Thoracic aorta (tissue), 2 donors: ENCODE measurements at places on chromosomes 3 and 15. TPM values are rescaled to one million over a fixed set of nuclear protein-coding genes. Genes with fewer than 3 reads are reported as not detected.

The CCR8 gene
- total RNA-seq = not detected

The RAB7A gene
- 108 TPM for total RNA-seq

The GOLGA8T gene
- total RNA-seq = not detected

The SCAANT1 gene
- total RNA-seq = not detected

The MYZAP gene
- total RNA-seq = 6.8 TPM

The IREB2 gene
- total RNA-seq = 35.6 TPM

The ITIH4 gene
- total RNA-seq = 50.6 TPM

- H3K4me3 ChIP-seq = no peak overlapping the region
- DNase-seq = no peak
- H3K4me1 ChIP-seq = no peaks in the 10 kb centered on the region
These were observed 10.6 kb downstream of the TRH start for GRCh38 chr3:129985113-129985512.

DNA sequence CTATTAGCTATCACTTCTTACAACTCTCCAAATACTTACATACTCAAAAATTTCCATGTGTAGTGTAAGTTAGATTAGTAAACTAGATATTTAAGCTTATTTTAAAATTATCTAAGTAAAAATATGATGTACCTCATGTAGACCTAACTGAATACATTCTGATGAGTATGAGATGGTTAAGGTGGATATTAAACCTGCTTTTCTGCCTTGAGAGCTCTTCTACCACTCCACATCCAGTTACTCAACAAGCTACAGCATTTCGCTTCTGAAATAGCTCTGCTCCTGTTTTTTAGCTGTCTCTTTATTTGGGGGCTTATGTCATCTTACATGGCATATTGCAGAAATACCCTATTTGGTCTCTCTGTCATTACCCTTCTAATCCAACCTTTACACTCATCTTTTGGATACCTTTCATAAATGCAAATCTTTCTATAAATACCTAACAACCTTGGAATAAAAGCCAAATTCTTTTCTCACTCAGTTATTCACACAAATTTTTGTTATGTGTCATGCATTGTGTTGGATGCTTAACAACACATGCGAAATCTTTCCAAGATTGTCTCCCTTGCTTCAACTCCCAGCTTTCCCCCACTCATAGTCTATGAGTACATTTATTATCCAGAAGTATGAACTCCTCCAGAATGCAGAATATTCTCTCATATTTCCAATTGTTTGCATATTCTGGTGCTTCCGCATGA is 92.0 kb downstream of the ALCAM start:
- DNase-seq = no peak
- H3K27me3 ChIP-seq = no peaks in the 10 kb centered on the region
- no peak overlapping the region for H3K4me3 ChIP-seq
- H3K27ac ChIP-seq = no peak overlapping the region
- H3K36me3 ChIP-seq = no peaks in the 10 kb centered on the region
- peaks cover 9% of the 10 kb centered on the region for H3K4me1 ChIP-seq

- H3K4me1 ChIP-seq = no peaks in the 10 kb centered on the region
- no peaks in the 10 kb centered on the region for H3K36me3 ChIP-seq
- no peak for DNase-seq
- H3K27ac ChIP-seq = no peak overlapping the region
These were observed 99.8 kb downstream of the KCNH8 start for GRCh38 chr3:19248143-19248542.

- H3K27ac ChIP-seq = no peak overlapping the region
- no peaks in the 10 kb centered on the region for H3K4me1 ChIP-seq
- no peaks in the 10 kb centered on the region for H3K27me3 ChIP-seq
- H3K4me3 ChIP-seq = peak overlapping the region; percentile 13
- no peak for DNase-seq
- no peaks in the 10 kb centered on the region for H3K36me3 ChIP-seq
These were observed 22.0 kb downstream of the SLC7A14 start for GRCh38 chr3:170563712-170564423.

DNA sequence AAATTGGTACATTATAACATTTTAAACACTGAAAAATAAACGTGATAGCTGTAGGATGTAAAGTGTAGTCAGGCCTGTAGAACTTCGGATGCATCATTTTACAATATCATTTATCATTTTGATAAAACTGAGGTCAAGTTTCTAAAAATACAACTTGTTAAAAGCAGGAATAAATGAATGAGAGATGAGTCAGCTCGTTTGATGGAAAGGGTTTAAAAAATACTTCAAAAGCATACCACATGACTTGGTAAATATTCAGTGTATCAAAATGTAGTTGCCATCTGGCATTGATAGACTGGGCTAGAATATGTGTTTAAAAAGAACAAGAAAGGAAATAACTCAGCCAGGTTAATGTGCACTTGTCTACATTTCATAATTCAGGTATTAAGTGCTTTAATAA is 357.0 kb downstream of the TIGIT start:
- H3K4me3 ChIP-seq = no peak overlapping the region
- H3K36me3 ChIP-seq = no peaks in the 10 kb centered on the region
- H3K27ac ChIP-seq = no peak overlapping the region
- peaks cover 24% of the 10 kb centered on the region for H3K4me1 ChIP-seq
- H3K27me3 ChIP-seq = no peaks in the 10 kb centered on the region

DNA sequence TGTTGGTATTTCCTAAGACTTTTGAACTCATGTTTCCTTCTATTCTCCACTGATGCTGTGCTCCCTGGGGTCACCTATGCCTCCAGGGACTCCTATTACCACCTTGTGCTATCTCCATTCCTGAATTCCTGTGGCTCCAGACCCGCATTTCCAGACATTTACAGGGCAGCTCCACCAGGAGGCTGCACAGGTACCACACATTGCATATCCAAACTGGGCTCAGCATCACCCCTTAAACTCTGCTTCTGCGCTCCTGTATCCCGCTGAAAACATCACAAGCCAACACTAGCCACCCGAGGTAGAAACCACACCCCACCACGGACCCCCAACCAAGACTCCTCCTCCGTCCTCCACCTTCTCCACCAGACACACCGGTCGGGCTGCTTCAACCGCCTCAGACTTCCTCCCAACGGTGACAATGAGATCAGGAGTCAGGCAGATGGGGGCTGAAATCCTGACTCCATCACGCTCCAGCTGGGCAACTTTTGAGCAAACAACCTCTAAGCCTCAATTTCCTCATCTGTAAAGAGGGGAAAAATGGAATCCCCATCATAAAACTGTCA is 10.4 kb downstream of the TNK2 start:
- no peak overlapping the region for H3K4me3 ChIP-seq
- no peak overlapping the region for H3K27ac ChIP-seq
- no peaks in the 10 kb centered on the region for H3K27me3 ChIP-seq
- DNase-seq = no peak
- no peaks in the 10 kb centered on the region for H3K36me3 ChIP-seq

DNA sequence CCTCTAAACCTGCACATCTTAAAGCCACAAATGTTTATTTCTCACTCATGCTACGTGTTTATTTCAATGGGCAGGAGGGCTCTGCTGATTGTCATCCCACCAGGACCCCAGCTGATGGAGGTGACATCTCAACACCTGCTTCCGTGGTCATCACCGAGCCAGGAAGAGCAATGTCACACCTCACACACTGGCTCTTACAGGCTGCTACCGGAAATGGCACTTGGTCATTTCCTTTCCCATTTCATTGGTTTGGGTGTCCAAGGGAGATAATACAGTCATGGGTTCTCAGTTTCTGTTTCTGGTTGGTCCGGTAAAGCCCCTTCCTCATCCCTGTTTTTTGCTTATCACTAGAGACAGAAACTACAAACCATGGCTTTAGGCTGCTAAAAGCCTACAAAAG is 41.9 kb downstream of the ABHD2 start:
- H3K4me1 ChIP-seq = peaks cover 73% of the 10 kb centered on the region
- H3K27me3 ChIP-seq = no peaks in the 10 kb centered on the region
- no peak overlapping the region for H3K4me3 ChIP-seq
- H3K27ac ChIP-seq = peak overlapping the region; percentile 63
- no peak for DNase-seq

DNA sequence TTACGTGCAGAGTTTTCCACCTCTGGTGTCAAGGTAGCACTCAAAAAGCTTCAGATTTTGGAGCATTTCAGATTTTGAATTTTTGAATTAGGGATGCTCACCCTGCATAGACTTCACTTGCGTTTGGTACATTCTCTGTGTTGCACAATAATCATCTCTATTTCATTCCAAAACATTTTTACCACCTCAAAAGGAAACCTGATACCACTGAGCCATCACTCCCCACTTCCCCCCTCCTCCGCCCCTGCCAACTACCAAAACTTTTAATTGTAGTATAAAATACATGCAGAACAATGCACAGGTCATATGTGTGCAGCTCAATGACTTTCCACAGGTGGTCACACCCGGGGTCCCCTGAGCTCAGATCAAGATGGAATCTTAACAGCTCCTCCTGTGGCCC is 208.8 kb downstream of the SV2B start:
- H3K4me1 ChIP-seq = no peaks in the 10 kb centered on the region
- no peak overlapping the region for H3K27ac ChIP-seq
- no peak for DNase-seq
- no peaks in the 10 kb centered on the region for H3K36me3 ChIP-seq
- H3K4me3 ChIP-seq = no peak overlapping the region

DNA sequence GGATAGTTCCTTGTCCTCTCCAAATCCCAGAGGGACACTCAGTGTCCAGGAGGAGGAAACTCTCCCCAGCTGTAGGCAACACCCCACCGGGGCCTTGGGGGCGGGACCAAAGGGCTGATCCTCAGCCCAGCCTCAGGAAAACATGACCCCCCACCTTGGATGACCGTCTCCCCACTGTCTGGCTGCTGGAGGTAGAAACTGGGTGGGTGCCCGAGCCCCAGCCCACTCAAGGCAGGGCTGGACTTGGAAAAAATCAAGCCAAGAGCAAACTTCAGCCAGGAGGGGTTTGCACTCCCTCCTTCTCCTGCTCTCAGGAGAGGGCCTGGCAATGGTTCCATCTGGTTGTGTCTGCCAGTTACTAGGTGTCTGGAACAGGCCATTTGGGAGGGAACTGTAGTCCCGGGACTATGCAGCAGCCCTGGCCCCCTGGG is 3.6 kb upstream of the RASL12 start:
- no peaks in the 10 kb centered on the region for H3K27me3 ChIP-seq
- peak overlapping the region; percentile 2 for H3K4me3 ChIP-seq
- H3K27ac ChIP-seq = peak overlapping the region; percentile 97
- peak; percentile 61 for DNase-seq
- H3K4me1 ChIP-seq = peaks cover 65% of the 10 kb centered on the region

DNA sequence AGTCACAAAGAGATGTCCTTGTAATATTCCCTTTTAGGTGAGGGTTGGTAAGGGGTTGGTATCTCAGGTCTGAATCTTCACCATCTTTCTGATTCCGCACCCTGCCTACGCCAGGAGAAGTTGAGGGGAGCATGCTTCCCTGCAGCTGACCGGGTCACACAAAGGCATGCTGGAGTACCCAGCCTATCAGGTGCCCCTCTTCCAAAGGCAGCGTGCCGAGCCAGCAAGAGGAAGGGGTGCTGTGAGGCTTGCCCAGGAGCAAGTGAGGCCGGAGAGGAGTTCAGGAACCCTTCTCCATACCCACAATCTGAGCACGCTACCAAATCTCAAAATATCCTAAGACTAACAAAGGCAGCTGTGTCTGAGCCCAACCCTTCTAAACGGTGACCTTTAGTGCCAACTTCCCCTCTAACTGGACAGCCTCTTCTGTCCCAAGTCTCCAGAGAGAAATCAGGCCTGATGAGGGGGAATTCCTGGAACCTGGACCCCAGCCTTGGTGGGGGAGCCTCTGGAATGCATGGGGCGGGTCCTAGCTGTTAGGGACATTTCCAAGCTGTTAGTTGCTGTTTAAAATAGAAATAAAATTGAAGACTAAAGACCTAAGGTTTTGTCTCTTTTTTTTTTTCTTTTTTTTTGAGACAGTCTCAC is 19.8 kb downstream of the TYRO3 start:
- no peaks in the 10 kb centered on the region for H3K27me3 ChIP-seq
- no peaks in the 10 kb centered on the region for H3K36me3 ChIP-seq
- H3K27ac ChIP-seq = no peak overlapping the region
- DNase-seq = no peak

DNA sequence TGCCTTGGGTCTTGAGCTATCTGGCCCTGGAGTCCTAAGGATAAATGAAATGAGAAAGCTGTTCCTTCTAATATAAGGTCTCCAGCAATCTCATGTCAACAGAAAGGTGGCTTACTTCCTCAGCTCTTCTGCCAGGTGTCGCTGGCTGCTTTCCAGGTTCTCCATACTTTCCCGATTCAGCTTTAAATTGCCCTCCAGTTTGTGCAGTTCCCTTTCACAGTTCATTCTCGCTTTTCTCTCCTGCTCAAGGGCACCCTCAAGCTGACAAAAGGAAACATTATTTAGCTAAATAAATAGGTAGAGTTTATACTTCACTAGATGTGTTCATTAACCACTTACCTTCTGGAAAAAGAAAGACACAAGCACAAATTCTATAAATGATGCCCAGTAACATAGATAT is 73.0 kb downstream of the MYH15 start:
- DNase-seq = no peak
- H3K36me3 ChIP-seq = no peaks in the 10 kb centered on the region
- no peaks in the 10 kb centered on the region for H3K27me3 ChIP-seq
- no peaks in the 10 kb centered on the region for H3K4me1 ChIP-seq

GRCh38 chr15:87245592-87245991 is 1010.9 kb downstream of the NTRK3 start:
- DNase-seq = no peak
- no peaks in the 10 kb centered on the region for H3K36me3 ChIP-seq
- no peak overlapping the region for H3K27ac ChIP-seq
- H3K4me1 ChIP-seq = no peaks in the 10 kb centered on the region
- no peaks in the 10 kb centered on the region for H3K27me3 ChIP-seq
- H3K4me3 ChIP-seq = no peak overlapping the region

DNA sequence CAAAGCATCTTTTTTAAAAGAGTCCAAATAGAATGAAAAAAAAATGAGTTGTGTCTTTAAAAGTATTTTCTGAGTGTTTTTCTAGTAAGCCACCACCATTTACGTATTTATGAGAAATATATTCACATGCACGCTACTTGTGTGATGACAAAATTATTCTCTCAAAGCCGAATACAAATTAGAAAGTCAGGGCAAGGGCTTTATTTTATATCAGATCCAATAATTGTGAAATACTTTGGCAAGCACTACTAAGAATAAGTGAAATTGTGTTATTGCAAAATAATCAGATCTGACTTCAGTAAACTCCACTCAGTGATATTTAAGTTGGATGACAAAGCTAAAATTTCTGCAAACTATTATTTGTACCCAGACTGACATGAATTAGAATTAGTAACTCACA is 589.3 kb upstream of the KCNMB2 start:
- H3K27me3 ChIP-seq = no peaks in the 10 kb centered on the region
- no peak for DNase-seq
- peaks cover 5% of the 10 kb centered on the region for H3K4me1 ChIP-seq
- no peaks in the 10 kb centered on the region for H3K36me3 ChIP-seq
- H3K4me3 ChIP-seq = no peak overlapping the region
- no peak overlapping the region for H3K27ac ChIP-seq

- H3K27me3 ChIP-seq = no peaks in the 10 kb centered on the region
- no peak for DNase-seq
These were observed 228.5 kb downstream of the CHL1 start for GRCh38 chr3:425079-425478.

DNA sequence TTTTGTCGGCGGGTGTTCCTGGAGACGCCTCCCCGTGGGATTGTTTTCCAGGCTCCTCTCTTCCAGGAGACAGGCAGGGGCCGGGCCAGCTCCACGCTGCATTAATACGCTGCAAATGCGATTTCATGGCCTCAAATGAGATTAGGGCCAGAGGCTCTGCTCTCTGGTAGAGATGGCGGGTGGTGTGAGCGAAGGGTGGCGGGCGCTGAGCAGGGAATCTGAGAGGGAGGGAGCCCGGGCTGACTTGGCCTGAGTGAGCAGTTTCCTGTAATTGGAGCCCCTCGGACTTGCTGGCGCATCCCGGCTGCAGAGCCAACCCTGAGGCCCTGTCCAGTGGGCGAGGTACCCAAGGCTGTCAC is 7.4 kb upstream of the CCDC33 start:
- no peaks in the 10 kb centered on the region for H3K4me1 ChIP-seq
- H3K4me3 ChIP-seq = peak overlapping the region; percentile 10
- no peaks in the 10 kb centered on the region for H3K27me3 ChIP-seq
- no peak overlapping the region for H3K27ac ChIP-seq
- no peaks in the 10 kb centered on the region for H3K36me3 ChIP-seq
- DNase-seq = no peak
